ENCODE measurements at places on chromosomes 5 and 9.
A peak's percentile ranks its signal among the peaks of the same experiment; 100 is the strongest.

GRCh38 chr9:10396615-10397014 is 216.2 kb downstream of the PTPRD start:
- no peak for DNase-seq

DNA sequence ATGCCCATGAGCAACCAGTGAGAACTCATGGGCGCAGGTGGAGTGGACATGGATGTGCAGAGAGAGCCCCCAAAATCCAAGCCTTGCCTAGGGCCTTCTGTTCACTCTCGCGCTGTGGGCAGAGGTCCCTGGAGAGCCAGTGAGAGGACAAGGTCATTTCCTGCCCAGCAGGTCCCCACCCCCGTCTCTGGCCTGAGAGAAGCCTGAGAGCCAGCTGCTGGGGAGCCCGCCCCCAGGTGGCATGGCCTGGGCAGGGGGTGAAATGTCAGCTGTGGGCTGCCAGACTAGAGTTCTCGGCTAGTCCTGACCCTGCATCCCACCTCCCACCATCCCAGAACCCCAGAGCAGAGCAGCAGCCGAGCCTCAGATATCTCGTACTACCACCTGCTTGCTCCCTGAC is 85.3 kb downstream of the BARX1 start:
- DNase-seq: no peak

DNA sequence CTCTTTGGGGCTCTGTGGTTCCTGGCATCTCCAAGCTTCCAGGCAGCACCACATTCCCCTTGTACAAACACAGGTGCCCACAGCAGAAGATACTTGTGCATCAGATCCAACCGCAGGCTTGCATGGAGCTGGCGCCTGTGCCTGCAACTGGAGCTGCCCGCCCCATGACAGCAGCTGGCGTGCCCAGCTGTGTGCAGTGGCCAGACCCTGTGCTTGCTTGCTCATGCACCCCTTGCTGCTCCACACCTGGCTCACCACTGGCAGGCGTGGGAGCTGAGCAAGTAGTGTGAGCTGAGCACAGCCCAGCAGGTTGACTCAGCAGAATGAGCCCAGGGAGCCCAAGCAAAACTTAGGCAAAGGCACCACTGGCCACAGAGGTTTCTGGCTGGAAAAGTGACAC is 84.4 kb upstream of the STARD4 start:
- DNase-seq: no peak

GRCh38 chr9:127201071-127201541 is 63.5 kb upstream of the GARNL3 start:
- DNase-seq: no peak

DNA sequence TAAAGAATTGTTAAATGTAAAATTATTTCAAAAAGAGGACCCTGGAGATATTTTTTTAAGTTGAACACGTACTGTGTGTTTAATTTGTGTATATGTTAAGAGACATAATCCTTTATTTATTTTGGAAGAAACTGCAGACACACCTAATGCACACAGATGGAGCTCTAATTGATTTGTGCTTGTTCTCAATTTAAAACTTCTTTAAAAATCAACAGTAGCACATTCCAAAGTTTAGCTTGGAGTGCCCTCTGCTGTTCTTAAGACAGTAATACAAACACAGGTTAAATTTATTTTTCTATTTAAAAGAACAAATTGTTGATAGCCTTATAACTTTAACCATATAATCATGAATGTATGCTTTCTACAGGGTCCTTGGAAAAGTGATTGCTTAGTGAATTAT is 277.6 kb upstream of the ADAMTS16 start:
- DNase-seq: no peak

DNA sequence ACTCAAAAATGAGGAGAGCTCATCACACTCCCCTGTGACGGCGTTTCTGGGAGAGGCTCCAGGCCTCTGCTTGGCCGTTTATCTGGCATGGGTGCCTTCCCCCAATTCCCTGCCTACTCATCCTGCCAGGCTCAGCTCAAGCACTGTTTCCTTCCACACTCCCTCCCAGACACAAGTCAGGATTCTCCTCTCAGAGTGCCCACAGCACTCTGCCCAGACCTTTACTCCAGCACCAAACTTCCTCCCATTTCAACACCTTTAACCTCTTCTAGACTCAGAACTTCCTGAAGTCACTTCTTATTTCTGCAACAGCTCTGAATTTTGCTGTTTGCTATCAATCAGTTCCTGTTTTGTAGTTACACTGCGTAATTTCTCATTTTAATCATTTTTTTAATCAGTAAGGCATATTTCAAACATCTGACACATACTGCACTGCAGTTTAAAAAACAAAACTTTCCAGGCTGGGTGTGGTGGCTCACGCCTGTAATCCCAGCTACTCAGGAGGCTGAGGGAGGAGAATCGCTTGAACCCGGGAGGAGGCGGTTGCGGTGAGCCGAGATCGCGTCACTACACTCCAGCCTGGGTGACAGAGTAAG is 16.0 kb downstream of the TRMO start:
- DNase-seq: peak; percentile 51

- no peak for DNase-seq
These were observed 58.8 kb downstream of the C6 start for GRCh38 chr5:41154491-41154890.

DNA sequence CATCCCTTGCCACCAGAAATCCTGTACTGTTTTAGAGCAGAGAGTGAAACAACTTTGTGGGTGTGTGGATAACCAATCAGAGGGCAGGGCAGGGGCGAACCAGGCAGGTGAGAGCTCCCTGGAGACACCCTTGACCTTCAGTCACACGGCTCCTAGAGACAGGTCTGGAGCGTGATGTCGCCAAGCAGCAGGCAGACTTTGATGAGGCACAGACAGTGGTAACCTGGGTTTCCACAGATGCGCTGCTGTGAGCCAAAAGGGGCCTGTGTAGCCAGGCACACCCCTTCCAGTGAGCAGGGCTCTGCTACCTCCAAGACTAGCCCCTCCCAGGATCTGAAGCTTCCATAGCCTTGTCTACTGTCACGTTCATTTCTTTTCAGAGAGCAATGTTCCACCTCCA is 317.8 kb upstream of the ADCY2 start:
- no peak for DNase-seq

- no peak for DNase-seq
These were observed 31.1 kb downstream of the GCNT4 start for GRCh38 chr5:75021219-75021618.

GRCh38 chr9:87237336-87237735 is 260.3 kb upstream of the DAPK1 start:
- no peak for DNase-seq

DNA sequence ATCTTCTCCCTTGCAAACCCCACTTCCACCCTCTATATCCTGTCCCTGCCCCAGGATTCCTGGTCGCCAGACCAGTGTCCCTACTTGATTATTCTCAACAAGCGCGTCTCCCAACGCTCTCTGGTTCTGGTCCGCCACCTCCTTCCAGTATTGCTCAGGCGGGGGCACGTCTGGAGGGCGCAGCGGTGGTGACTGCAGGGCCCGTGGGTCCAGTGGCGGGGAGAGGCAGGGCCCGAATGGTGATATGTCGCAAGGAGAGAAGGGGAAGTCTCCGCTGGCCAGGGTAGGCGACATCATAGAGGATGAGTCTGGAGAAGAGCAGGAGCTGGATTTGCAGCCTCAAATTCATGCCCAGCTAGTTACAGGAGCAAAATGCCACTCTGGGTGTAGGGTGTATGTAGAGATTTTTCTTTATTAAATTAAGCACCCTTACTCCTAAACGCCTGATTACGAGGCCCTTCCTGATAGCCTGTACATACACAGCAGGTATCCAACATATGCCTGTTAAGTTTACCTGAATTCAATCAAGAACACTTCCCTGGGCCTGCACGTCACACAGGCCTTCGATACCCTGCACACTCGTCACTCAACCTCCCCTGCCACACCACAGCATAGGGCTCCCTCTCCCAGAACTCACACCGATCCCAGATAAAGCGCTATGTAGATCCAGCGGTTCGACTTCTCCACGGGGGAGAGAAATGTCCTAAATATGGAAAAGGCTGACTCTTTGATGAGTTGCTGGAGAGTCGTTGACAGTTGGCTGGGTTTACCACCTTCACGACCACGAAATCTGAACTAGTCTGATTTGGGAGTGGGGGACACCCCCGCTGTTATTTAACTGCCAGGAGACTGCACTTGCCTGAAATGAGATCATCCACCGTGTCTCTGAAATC is 4.8 kb downstream of the MCIDAS start:
- DNase-seq: no peak

Data from activated T-cell treated with anti-CD3 and anti-CD28 coated beads, Interleukin-2, amount 50 U/mL, for 4 hours (primary cell).